ENCODE measurements at places on chromosomes 13 and 19. TPM values are rescaled to one million over a fixed set of nuclear protein-coding genes. Genes with fewer than 3 reads are reported as not detected.

- H3K4me3 ChIP-seq: no peak overlapping the region
- no peak for DNase-seq
- no peak overlapping the region for H3K27ac ChIP-seq
- H3K27me3 ChIP-seq: no peaks in the 10 kb centered on the region
These were observed 10.8 kb downstream of the F2RL3 start for GRCh38 chr19:16899566-16900075.

- H3K27ac ChIP-seq: no peak overlapping the region
- no peaks in the 10 kb centered on the region for H3K27me3 ChIP-seq
- DNase-seq: no peak
- H3K4me1 ChIP-seq: no peaks in the 10 kb centered on the region
- H3K36me3 ChIP-seq: no peaks in the 10 kb centered on the region
These were observed 39.4 kb downstream of the VSTM2B start for GRCh38 chr19:29565171-29565570.

- H3K27ac ChIP-seq: no peak overlapping the region
- H3K4me1 ChIP-seq: no peaks in the 10 kb centered on the region
- DNase-seq: no peak
- H3K27me3 ChIP-seq: no peaks in the 10 kb centered on the region
- H3K36me3 ChIP-seq: no peaks in the 10 kb centered on the region
These were observed 105.5 kb downstream of the TEX26 start for GRCh38 chr13:31037874-31038500.

GRCh38 chr19:802498-803098, 5.3 kb downstream of the PTBP1 start:
- H3K4me3 ChIP-seq: peak overlapping the region; percentile 60
- H3K27me3 ChIP-seq: no peaks in the 10 kb centered on the region
- peaks cover 41% of the 10 kb centered on the region for H3K36me3 ChIP-seq
- DNase-seq: no peak
- no peak overlapping the region for H3K27ac ChIP-seq

DNA sequence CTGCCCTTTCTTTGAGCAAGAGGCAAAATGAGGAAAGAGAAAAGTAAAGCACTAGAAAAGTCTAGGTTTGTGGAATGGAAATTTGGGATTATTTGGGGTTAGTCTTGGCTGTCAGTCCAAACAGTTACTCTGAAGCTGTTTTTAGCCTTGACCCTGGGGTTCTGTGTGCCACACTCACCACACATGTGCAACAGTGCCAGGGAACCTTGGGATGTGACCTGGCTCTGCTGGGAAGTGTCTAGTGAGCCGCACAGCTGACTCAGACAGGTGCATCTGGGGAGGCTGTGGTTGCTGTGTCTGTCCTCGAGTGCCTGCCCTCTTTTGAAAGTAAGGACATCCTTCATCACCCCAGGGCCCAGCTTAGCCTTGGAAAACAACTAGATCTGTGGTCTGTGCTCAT, 15.8 kb downstream of the MICOS13 start:
- peaks cover 82% of the 10 kb centered on the region for H3K36me3 ChIP-seq
- no peak overlapping the region for H3K27ac ChIP-seq
- H3K4me1 ChIP-seq: no peaks in the 10 kb centered on the region
- no peak for DNase-seq

- no peaks in the 10 kb centered on the region for H3K27me3 ChIP-seq
- H3K4me3 ChIP-seq: peak overlapping the region; percentile 59
- no peaks in the 10 kb centered on the region for H3K36me3 ChIP-seq
- peak; percentile 95 for DNase-seq
- H3K27ac ChIP-seq: peak overlapping the region; percentile 99
These were observed 89.9 kb downstream of the COL4A2 start for GRCh38 chr13:110396913-110397381.

DNA sequence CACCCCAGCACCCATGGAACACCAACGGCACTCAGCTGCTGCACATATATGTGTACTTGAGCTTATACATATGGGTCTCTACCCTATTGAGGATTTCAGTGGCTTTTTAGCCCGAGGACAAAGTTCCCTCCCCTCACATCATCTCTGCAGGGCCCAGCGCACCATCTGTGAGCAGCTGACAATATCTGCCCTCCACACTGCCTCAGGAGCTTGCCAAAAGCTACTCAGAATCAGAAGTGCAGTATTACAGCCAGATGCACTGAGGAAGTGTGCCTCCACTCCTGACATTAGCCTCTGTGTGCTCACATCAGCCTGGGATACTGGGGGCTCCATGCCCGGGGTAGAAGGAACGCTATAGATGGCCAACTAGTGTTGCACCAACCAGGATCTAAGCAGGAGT, 903.9 kb downstream of the UQCRFS1 start:
- no peak overlapping the region for H3K4me3 ChIP-seq
- H3K27ac ChIP-seq: no peak overlapping the region
- no peaks in the 10 kb centered on the region for H3K27me3 ChIP-seq
- DNase-seq: no peak
- H3K36me3 ChIP-seq: no peaks in the 10 kb centered on the region

DNA sequence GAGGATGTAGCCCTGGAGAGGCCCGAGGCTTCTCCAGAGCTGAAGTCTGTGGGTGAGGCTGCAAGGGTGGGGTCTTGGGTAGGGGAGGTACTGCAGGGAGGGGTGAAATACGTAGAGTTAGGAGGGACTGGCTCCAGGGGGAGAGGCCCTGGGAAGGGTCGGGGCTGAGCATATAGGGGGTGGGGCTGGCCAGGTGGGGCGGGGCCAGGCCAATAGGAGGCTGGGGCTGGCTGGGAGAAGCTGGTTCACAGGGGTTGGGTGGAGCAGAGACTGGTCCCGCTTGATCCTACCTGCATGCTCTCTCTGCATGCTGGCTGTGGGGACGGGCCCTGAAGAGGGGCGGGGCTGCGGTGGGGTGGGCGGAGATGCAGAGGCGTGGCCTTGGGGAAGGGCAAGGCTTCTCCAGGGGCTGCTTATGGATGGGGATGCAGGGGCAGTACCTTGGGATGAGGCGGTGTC, 51.9 kb downstream of the CELF5 start:
- no peak overlapping the region for H3K4me3 ChIP-seq
- DNase-seq: no peak
- peaks cover 8% of the 10 kb centered on the region for H3K27me3 ChIP-seq
- no peak overlapping the region for H3K27ac ChIP-seq

GRCh38 chr13:111329641-111330040, 9.2 kb downstream of the TEX29 start:
- H3K4me1 ChIP-seq: no peaks in the 10 kb centered on the region
- no peaks in the 10 kb centered on the region for H3K27me3 ChIP-seq
- no peak for DNase-seq
- H3K36me3 ChIP-seq: no peaks in the 10 kb centered on the region
- H3K27ac ChIP-seq: no peak overlapping the region

DNA sequence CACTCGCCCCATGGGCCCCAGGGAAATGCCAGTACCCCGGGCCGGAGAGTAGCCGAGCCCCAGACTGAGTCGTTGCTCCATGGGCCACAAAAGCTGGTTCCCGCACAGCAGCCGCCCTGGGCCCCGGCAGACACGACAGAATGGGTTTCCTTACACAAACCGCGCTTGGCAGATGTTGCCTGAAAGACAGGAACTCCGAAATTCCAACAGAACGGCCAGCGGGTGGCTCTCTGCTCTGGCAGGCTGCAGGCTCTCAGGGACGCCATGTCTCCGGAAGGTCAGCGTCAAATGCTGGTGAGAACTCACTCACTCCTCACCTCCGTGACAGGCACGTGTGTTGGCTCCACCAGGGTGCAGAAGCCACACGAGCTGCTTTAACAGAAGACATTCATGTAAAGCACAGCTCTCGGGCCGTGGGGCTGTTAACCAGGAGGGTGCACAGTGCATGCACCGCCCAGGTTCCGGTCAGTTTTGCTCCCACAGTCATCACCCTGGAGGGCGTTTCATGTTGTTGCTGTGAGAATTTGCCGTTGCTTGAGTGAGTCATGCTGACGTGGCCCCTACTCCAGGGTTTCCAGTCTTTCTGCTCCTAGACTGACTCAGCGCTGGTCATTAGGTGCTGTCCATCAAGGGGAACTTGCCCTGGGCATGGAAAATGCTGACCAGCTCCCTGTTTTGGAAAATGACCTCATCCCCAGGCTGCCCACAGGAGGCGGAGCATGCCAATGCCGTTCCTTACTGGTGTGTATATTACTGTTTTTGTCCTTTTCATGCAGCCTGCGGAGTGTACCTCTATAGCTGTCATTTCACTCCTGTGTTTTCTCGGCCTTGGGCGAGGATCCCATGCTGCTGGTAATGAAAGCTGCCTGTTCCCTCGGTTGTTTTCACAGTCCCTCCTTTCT, 44.8 kb downstream of the ANKRD10 start:
- peak; percentile 99 for DNase-seq
- peak overlapping the region; percentile 94 for H3K27ac ChIP-seq
- H3K4me3 ChIP-seq: peak overlapping the region; percentile 74
- no peaks in the 10 kb centered on the region for H3K27me3 ChIP-seq
- H3K4me1 ChIP-seq: peaks cover 38% of the 10 kb centered on the region

DNA sequence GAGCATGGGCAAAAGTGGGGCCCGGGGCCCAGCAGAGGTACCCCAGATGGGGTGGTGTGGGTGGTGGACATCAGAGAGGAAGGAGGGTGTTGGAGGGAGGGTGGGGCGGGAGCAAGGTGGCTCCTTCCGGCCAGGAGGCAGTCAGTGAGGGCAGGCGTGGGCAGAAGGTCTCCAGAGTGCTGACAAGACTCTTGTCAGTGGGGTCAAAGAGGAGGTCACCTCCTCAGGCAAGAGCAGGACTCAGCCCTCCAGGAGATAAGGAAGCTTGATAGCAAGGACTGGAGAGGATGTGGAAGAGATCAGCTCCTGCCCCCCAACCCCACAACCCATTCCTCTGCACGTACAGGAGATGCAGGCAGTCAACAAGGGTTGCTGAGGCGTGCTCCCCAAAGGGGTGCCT, 9.8 kb downstream of the GJA3 start:
- H3K27ac ChIP-seq: no peak overlapping the region
- H3K36me3 ChIP-seq: no peaks in the 10 kb centered on the region
- H3K4me3 ChIP-seq: no peak overlapping the region

GRCh38 chr19:9362905-9363304, at the start of gene ZNF177:
ZNF177 (plus strand) TSS chr19:9363013; CDS start chr19:9378312, 15,299 bp downstream.
- H3K4me3 ChIP-seq: no peak within 1 kb of the TSS
- H3K4me1 ChIP-seq: no peaks in the 10 kb centered on the region
- H3K27ac ChIP-seq: no peak within 1 kb of the TSS
- DNase-seq: no peak
- no peaks in the 10 kb centered on the region for H3K27me3 ChIP-seq

- peaks cover 13% of the 10 kb centered on the region for H3K4me1 ChIP-seq
- no peak for DNase-seq
These were observed 5.0 kb upstream of the ONECUT3 start for GRCh38 chr19:1748115-1748872.

GRCh38 chr13:63291701-63292100, 1876.1 kb upstream of the PCDH20 start:
- H3K27me3 ChIP-seq: no peaks in the 10 kb centered on the region
- H3K36me3 ChIP-seq: no peaks in the 10 kb centered on the region
- no peak overlapping the region for H3K4me3 ChIP-seq
- H3K4me1 ChIP-seq: no peaks in the 10 kb centered on the region

GRCh38 chr13:43985422-43986072, 105.8 kb downstream of the LACC1 start:
- DNase-seq: no peak
- no peaks in the 10 kb centered on the region for H3K4me1 ChIP-seq
- H3K36me3 ChIP-seq: no peaks in the 10 kb centered on the region

- peaks cover 9% of the 10 kb centered on the region for H3K4me1 ChIP-seq
- peak overlapping the region; percentile 62 for H3K4me3 ChIP-seq
- peak overlapping the region; percentile 11 for H3K27ac ChIP-seq
- no peaks in the 10 kb centered on the region for H3K27me3 ChIP-seq
These were observed 590 bp upstream of the LGI4 start for GRCh38 chr19:35135389-35135909.

DNA sequence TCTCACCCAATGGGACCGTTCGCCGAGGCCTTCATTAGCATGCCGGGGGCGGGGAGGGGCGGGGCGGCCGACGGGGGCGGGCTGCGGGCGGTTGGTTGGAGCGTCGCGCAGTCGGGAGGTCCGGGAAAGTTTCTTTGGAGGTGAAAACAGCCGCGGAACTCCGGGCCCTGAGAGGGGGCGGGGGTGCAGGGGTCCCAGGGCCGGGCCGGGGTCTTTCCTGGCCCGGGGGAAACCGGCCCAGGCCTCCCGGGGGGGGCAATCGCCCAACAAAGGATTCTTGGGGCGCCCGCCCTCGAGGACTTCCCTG, at the start of gene HMG20B:
Gene HMG20B (plus strand): TSS at position 90 of the 307 bp plus-strand sequence. CDS start 366 bp downstream, outside the sequence.
- no peaks in the 10 kb centered on the region for H3K36me3 ChIP-seq
- H3K27me3 ChIP-seq: no peaks in the 10 kb centered on the region
- DNase-seq: no peak
- H3K27ac ChIP-seq: peak within 1 kb of the TSS; percentile 54
- H3K4me1 ChIP-seq: peaks cover 24% of the 10 kb centered on the region

DNA sequence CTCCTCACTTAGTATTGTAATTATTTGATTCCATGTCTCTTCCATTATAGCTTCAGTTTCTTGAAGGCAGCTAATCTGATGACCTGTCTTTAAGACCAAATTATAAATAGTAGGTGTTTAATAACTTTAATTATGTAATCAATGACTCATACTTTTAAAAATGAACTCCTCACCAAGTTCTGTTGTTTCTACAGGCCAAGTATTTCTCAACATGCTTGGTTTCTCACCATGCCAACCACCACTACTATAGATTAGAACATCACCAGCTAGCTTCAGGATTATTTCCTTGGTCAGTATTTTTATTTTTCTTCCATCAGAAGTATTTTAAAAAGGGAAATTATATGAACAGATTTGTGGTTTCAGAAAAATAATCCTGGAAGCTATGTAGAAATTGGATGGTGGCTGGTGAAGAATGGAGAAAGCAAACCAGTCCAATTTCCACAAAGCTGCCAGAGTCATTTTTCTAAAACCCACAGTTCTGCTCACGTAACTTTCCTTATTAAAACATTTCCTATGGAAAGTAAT, 237.7 kb upstream of the DACH1 start:
- H3K27me3 ChIP-seq: no peaks in the 10 kb centered on the region
- no peaks in the 10 kb centered on the region for H3K36me3 ChIP-seq
- H3K4me3 ChIP-seq: no peak overlapping the region

GRCh38 chr13:114053026-114053425, 79.2 kb upstream of the C13orf46 start:
- H3K4me1 ChIP-seq: peaks cover 14% of the 10 kb centered on the region
- H3K4me3 ChIP-seq: no peak overlapping the region
- H3K27ac ChIP-seq: no peak overlapping the region
- DNase-seq: no peak
- H3K36me3 ChIP-seq: peaks cover 9% of the 10 kb centered on the region
- no peaks in the 10 kb centered on the region for H3K27me3 ChIP-seq

GRCh38 chr13:105196052-105196451, 1339.4 kb downstream of the EFNB2 start:
- no peak overlapping the region for H3K27ac ChIP-seq
- H3K27me3 ChIP-seq: no peaks in the 10 kb centered on the region
- no peak overlapping the region for H3K4me3 ChIP-seq
- no peaks in the 10 kb centered on the region for H3K4me1 ChIP-seq
- DNase-seq: no peak
- H3K36me3 ChIP-seq: no peaks in the 10 kb centered on the region

- H3K27ac ChIP-seq: no peak overlapping the region
- DNase-seq: no peak
- no peaks in the 10 kb centered on the region for H3K36me3 ChIP-seq
- no peaks in the 10 kb centered on the region for H3K27me3 ChIP-seq
These were observed 1.7 kb downstream of the MYO1F start for GRCh38 chr19:8575467-8575997.

Gene PSG2
- total RNA-seq: not detected

Gene NTN5
- 2.8 TPM for total RNA-seq

Gene FAM216B
- not detected for total RNA-seq

Gene RAB20
- total RNA-seq: 34.5 TPM

Gene ANGPTL8
- total RNA-seq: not detected

Gene NAXD
- 31.4 TPM for total RNA-seq

Gene NCR1
- total RNA-seq: not detected

Gene KRTDAP
- not detected for total RNA-seq

Gene DIAPH3
- 7.1 TPM for total RNA-seq

Gene CRX
- not detected for total RNA-seq

Gene TSHZ3
- 10.2 TPM for total RNA-seq

Gene KLF5
- 2.6 TPM for total RNA-seq

Gene RUBCNL
- 14.0 TPM for total RNA-seq
